ENCODE measurements at places on chromosomes 1 and 21.
A peak's percentile ranks its signal among the peaks of the same experiment; 100 is the strongest.

- DNase-seq, result no peak
Measured at GRCh38 chr1:160653620-160654016, 6.8 kb upstream of the SLAMF1 start.

- DNase-seq, result no peak
Measured at GRCh38 chr1:60916199-60916598, 166.2 kb upstream of the NFIA start.

DNA sequence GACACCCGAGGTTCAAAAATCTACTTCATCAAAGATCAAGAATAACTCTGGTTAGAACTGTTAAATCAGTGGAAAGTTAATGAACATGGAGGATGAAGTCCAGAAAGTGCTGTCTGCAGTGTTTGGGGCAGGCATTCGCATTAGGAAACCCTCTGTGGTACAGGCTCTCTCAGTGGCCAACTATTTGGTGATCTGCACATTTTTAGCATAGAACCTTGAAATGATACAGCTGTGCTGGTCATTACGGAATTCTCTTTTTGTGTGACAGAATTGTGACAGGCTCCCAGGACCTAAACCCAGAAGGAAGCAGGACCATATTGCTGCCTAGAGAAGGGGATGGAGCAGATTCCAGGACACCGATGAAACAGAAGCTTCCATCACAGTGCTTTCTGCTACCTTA is 89.0 kb downstream of the SLC45A1 start:
- DNase-seq, result no peak

DNA sequence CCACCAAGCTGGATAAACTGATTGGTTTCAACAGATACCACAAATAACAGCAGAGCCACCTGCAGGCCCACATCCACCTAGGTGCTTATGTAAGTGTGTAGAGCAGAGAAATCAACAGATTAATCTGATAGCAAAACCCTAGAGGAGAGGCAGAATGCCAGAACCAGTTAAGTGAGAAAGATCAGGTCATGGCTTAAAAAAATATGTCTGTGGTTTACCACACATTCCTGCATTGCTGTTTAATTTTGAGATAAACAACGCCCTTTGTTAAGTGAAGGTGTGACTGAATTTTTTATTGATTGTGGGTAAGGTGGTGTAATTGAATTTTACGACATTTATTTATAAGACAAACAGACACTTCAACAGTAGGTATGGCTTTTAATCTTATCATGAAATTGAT is 21.2 kb downstream of the CRNN start:
- DNase-seq, result no peak

GRCh38 chr1:96104906-96105305 is 616.7 kb upstream of the PTBP2 start:
- DNase-seq, result no peak

- DNase-seq, result no peak
Measured at GRCh38 chr21:35335951-35336446, 286.9 kb upstream of the RUNX1 start.

GRCh38 chr1:55801481-55801880 is 586.3 kb upstream of the USP24 start:
- DNase-seq, result no peak

GRCh38 chr1:156241311-156241811 is 623 bp upstream of the BGLAP start:
- DNase-seq, result peak; percentile 21

Data from NCI-H1694 treated with DMSO at 0.1 percent for 48 hours (cell line).